ENCODE measurements at places on chromosomes 5 and 9. TPM values are rescaled to one million over a fixed set of nuclear protein-coding genes. Genes with fewer than 3 reads are reported as not detected.

GRCh38 chr9:1918622-1919021 is 96.5 kb upstream of the SMARCA2 start:
- H3K36me3 ChIP-seq, result no peaks in the 10 kb centered on the region
- peaks cover 13% of the 10 kb centered on the region for H3K4me1 ChIP-seq
- peaks cover 8% of the 10 kb centered on the region for H3K27me3 ChIP-seq
- H3K4me3 ChIP-seq, result no peak overlapping the region

DNA sequence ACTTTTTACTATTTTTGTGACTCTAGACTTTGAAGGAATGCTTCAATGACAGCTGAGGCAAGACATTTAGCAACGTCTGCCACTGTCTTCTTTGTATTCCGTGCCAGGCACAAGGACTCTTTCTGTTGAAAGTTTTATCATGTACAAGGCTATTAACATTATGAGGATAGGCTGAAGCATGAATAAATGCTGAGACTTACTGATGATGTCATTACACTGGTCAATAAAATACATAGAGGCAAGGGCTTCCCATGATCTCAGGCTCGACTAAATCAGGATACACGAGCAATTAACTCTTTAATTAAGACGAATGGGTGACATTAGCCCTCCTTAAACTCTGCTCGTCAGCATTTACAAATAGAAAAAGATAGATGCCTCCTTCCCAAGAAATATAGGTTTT is 1393.3 kb upstream of the WWC1 start:
- no peak overlapping the region for H3K27ac ChIP-seq
- no peaks in the 10 kb centered on the region for H3K27me3 ChIP-seq
- H3K4me1 ChIP-seq, result no peaks in the 10 kb centered on the region
- no peak for DNase-seq

DNA sequence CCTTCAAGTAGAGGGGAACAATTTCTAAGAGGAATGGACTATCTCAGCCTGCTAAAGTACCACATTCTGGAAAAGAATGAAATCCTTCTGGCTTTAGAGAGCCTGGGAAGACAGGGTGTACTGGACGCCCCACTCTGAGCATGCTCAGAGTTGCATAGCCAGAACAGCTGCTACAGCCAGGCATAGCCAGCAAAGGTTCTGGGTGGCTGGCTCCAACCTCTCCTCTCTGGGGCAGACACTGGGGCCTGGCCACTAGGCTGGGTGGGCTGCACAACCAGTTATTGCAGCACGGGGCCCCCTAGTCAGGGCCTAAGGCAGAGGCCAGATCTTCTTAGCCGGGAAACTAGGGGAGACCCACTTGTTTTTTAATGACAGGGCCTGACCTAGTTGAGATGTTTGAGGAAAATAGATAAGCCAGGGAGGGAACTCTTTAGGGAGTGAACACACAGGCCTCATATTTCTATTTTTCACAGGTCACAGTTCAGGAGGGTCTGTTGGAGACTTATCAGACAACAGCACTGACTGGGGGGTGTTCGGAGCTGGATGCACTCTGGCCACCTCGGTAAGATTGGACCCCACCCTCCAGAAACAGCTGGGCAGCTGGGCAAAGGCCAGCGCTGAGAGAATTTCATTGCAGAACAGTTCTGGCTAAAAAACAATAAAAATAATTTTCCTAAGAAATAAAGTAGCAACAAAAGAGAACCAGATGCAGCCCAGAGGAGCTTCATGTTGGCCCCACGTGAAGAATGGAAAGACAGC is 142.9 kb downstream of the LPAR1 start:
- peaks cover 60% of the 10 kb centered on the region for H3K4me1 ChIP-seq
- H3K36me3 ChIP-seq, result peaks cover 34% of the 10 kb centered on the region
- peaks cover 1% of the 10 kb centered on the region for H3K27me3 ChIP-seq
- no peak for DNase-seq

GRCh38 chr5:41176952-41177351 is 36.4 kb downstream of the C6 start:
- H3K36me3 ChIP-seq, result no peaks in the 10 kb centered on the region
- H3K4me1 ChIP-seq, result no peaks in the 10 kb centered on the region
- H3K27ac ChIP-seq, result no peak overlapping the region
- H3K4me3 ChIP-seq, result no peak overlapping the region

GRCh38 chr9:31119890-31120454 is 1264.5 kb upstream of the ACO1 start:
- no peaks in the 10 kb centered on the region for H3K4me1 ChIP-seq
- peaks cover 4% of the 10 kb centered on the region for H3K36me3 ChIP-seq
- no peak for DNase-seq

NKD2 gene
- total RNA-seq, result not detected

SIT1 gene
- not detected for total RNA-seq
